H9 (cell line): ENCODE measurements at places on chromosomes 7 and 10. TPM values are rescaled to one million over a fixed set of nuclear protein-coding genes. Genes with fewer than 3 reads are reported as not detected.

DNA sequence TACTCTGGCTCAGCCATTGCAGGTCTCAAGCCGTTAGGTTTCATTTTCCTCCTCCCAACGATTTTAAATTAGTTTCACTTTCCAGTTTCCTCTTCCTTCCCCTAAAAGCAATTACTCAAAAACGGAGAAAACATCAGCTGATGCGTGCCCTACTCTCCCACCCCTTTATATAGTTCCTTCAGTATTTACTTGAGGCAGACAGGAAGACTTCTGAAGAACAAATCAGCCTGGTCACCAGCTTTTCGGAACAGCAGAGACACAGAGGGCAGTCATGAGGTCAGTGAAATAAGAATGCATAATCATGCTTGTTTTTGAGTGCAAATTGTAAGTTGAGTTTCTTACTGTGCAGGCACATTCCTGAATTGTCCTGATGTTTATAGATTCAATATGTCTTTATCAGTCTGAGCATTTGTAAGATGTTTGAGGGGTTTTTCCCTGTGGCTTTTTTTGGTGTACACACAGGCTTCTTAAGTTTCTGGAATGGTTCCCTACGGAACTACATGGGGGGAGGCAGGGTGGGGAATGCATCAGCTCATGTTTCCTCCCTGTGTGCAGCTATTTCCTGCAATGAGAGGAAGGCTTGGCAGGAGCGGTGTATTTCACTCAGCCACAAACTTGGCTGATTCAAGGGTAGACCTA is at the start of gene IFIT3:
Gene IFIT3, plus strand, starts transcription at position 195 of the 639 bp plus-strand sequence. Its CDS starts 77 bp downstream, at position 272.
- DNase-seq = no peak
- peaks cover 15% of the 10 kb centered on the region for H3K4me1 ChIP-seq
- H3K27me3 ChIP-seq = no peaks in the 10 kb centered on the region
- H3K36me3 ChIP-seq = no peaks in the 10 kb centered on the region
- peak within 1 kb of the TSS; percentile 11; the same call in 1 of the 3 replicates for H3K4me3 ChIP-seq

The HOXA5 gene
- total RNA-seq = not detected in 2 replicates

The FZD8 gene
- 13.8 and 15.1 TPM in 2 replicates for total RNA-seq

DNA sequence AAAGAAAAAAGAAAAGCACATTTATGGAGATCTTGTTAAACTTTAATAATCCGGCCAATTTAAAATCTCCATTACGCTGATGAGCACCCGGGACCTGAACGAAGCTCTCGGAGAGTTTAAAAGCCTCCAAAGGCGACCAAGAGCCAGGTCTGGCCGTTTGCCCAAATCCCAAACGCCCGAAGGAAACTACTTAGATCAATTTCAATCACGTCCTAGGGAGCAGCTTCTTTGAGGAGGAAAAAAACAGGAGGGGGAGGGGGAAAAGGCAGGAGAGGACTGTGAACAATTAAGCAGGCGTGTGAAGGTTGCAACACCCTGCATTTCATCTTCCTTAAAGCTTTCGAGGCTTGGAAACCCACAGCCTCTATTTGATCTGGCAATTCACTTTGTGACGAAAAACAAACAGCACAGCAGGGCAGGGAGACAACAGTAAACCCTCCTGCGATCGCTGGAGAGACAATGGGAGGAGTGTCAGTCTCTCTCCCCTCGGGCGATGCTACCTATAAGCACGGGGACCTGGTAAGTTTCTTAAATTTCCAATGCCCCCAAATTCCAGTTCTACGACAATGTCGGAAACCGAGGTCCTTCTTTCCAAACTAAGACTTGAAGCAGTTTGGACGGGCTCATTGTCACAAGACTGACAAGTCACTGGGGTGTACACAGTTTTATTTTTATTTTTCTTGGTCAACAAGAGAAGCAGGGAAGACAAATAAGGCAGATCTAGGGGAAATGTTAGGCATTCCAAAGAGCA is 1.2 kb downstream of the KLF6 start:
- peaks cover 48% of the 10 kb centered on the region for H3K36me3 ChIP-seq
- peak overlapping the region; percentile 88 for H3K4me3 ChIP-seq
- no peaks in the 10 kb centered on the region for H3K27me3 ChIP-seq
- peak; percentile 62 for DNase-seq

DNA sequence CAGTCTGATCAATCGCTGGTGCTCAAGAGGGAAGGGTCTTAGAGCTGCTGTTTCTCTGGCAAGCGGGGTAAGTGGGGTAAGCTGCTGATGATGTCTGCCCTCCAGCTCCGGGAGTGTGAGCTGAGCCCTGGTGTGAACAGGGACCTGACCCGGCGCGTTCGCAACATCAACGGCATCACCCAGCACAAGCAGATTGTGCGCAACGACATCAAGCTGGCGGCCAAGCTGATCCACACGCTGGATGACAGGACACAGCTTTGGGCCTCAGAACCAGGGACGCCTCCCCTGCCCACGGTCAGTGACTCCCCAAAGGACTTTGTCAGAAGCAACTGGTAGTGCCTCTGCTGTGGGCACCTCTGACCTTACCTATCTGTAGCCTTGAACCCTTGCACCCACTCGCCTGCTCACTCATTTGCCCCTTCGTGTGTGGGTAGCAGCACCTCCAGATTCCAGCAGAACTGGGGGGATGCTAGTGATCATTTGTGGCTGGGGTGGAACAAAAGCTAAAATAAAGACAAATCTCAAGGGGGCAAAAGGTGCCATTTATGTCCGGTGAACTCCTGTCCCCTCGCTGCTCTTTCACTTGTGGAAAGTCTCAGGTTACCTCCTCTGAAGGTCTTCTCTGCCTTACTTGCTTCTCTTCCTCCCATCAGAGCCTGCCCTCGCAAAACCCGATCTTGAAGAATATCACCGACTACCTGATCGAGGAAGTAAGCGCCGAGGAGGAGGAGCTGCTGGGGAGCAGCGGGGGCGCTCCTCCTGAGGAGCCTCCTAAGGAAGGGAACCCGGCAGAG is 3.2 kb downstream of the UFSP1 start:
- DNase-seq = no peak
- no peaks in the 10 kb centered on the region; the same call in 1 of the 2 replicates for H3K4me1 ChIP-seq
- H3K4me3 ChIP-seq = peak overlapping the region; percentile 69; the same call in 2 of the 3 replicates
- H3K27me3 ChIP-seq = no peaks in the 10 kb centered on the region
